ENCODE measurements at places on chromosomes 7 and 10.
A peak's percentile ranks its signal among the peaks of the same experiment; 100 is the strongest.

- DNase-seq: peak; percentile 29
These were observed 5.1 kb upstream of the ELFN1 start for GRCh38 chr7:1664711-1665548.

DNA sequence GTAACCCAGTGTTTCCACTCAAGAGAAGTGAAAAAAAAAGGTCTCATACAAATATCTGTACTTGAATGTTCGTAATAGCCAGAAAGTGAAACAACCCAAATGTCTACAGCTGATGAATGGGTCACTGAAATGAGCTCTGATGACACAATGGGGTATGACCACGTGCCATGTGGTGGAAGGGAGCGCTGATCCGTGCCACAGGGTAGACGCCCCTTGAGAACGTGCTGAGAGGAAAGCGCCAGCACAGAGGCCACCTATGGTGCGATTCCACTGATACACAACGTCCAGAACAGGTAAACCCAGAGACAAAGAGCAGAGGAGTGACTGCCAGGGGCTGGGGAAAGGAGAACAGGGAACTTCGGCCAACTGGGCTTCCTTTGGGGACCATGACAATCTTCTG is 50.3 kb downstream of the MAD1L1 start:
- no peak for DNase-seq

GRCh38 chr7:126778101-126778500 is 474.6 kb downstream of the GRM8 start:
- DNase-seq: no peak

- no peak for DNase-seq
These were observed 299.9 kb downstream of the AUTS2 start for GRCh38 chr7:69898189-69898588.

Data from stimulated activated CD4-positive, alpha-beta T cell treated with anti-CD3 and anti-CD28 coated beads, TNF-alpha, amount 100 ng/mL, for 48 hours (primary cell).